RWPE2 (cell line): ENCODE measurements at places on chromosomes 5 and 9.

DNA sequence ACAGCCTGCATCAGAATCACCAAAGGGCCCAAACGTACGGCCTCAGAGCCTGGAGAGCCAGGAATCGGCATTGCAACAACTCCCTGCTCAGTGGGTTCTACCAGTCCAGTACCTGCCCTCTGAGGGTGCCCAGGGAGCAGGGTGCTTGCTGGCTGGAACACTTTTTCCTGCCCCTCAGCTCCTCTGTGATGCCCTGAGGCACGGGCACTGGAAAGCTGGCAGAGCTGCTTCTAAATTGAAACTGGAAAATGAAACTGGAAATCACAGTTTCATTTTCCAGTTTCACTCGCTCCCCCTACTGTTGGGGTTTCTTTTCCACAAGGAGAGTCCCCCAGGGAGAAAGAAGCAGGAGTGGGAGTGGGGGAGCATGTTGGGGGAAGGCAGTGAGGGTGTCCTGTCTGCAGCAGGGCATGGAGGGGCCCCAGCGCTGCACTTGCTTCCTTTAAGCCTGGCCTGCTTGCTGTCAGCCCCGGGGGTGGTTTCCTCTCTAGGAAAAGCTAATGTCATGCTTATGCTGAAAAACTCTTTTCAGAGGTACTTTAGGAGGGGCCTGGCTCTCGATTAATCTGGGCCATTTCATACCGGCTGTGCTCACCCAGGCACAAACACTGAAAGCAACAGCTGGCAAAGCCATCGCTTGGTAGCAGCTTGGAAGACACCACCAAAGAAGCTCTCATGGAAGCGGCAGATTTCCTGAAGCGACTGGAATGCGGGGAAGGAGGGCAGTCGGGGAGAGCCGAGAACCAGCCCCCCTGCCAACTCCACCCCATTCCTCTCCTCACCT is 26.2 kb downstream of the IRF1 start:
- H3K27ac ChIP-seq, result peak overlapping the region; percentile 58
- H3K36me3 ChIP-seq, result no peaks in the 10 kb centered on the region
- peaks cover 46% of the 10 kb centered on the region for H3K4me1 ChIP-seq
- no peak overlapping the region for H3K4me3 ChIP-seq
- no peaks in the 10 kb centered on the region for H3K27me3 ChIP-seq

DNA sequence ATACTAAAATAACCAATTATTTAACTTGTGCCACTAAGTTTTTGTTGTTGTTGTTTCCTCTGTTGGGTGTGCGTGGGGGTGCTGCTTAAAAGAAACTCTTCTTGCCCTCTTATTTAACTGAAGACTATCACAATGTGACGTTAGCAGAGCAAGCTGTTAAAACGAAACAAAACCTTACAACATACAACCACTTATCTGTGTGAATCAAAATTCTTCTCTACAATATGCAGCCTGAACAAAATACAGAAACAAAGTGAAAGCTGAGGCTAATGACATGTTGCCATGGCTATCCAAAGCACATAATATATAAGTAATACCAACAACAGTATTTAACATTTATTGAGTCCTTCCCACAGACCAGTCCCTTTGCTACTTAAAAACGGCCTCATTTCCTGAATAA is 291.0 kb downstream of the FBXL17 start:
- H3K4me1 ChIP-seq, result no peaks in the 10 kb centered on the region
- H3K4me3 ChIP-seq, result no peak overlapping the region
- DNase-seq, result no peak
- no peaks in the 10 kb centered on the region for H3K27me3 ChIP-seq
- no peaks in the 10 kb centered on the region for H3K36me3 ChIP-seq
- H3K27ac ChIP-seq, result no peak overlapping the region

- no peaks in the 10 kb centered on the region for H3K4me1 ChIP-seq
- no peaks in the 10 kb centered on the region for H3K36me3 ChIP-seq
- H3K27me3 ChIP-seq, result no peaks in the 10 kb centered on the region
- no peak overlapping the region for H3K27ac ChIP-seq
- H3K4me3 ChIP-seq, result no peak overlapping the region
Measured at GRCh38 chr9:88378317-88378716, 9.9 kb upstream of the SPIN1 start.

DNA sequence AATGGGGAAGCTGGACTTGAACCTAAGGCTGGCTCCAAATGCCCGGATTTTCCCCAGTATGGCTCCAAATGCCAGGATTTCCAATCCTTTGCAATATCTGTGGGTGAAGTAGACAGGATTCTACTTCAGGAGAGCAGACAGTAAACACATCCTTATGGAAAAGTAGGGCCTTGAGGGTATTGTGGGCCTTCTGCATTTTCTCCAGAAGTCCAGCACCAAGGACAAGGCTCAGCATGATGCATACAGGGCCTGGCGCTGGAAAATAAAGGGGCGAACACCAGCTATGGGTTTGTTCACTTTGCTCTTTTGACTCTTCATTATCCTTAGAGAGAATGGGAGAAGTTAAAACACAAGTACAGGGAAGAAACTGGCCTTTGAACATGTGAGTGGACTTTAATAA is 347.5 kb downstream of the SEMA5A start:
- DNase-seq, result no peak
- H3K27me3 ChIP-seq, result no peaks in the 10 kb centered on the region
- H3K4me1 ChIP-seq, result peaks cover 3% of the 10 kb centered on the region
- H3K27ac ChIP-seq, result no peak overlapping the region
- H3K36me3 ChIP-seq, result no peaks in the 10 kb centered on the region

DNA sequence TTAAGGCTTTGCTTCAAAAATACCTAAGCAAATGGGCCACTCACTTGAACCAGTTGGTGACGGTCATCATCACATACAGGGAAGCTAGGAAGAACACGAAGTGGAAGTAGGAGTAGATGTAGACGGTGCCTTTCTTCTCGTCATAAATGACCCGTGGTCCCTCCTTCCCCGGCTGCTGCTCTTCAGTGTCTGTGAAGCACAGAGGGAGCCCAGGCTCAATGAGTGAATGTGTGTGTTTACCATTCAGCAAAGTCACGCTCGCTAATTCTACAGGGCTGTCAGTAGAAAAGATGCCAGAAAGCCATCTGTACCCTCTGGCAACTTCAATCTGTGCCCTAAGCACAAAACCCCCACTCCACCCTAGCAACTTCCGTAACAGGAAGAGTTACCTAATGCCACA is 109.8 kb downstream of the SERINC5 start:
- no peak overlapping the region for H3K4me3 ChIP-seq
- H3K27me3 ChIP-seq, result no peaks in the 10 kb centered on the region
- no peaks in the 10 kb centered on the region for H3K36me3 ChIP-seq
- no peak overlapping the region for H3K27ac ChIP-seq
- DNase-seq, result no peak

GRCh38 chr9:121451586-121451985 is 48.1 kb downstream of the GGTA1 start:
- no peak overlapping the region for H3K4me3 ChIP-seq
- DNase-seq, result no peak
- no peak overlapping the region for H3K27ac ChIP-seq

GRCh38 chr5:131264451-131265099 is 722 bp downstream of the CDC42SE2 start:
- peak overlapping the region; percentile 71 for H3K27ac ChIP-seq
- H3K27me3 ChIP-seq, result no peaks in the 10 kb centered on the region
- H3K36me3 ChIP-seq, result no peaks in the 10 kb centered on the region
- H3K4me1 ChIP-seq, result peaks cover 36% of the 10 kb centered on the region
- H3K4me3 ChIP-seq, result peak overlapping the region; percentile 89

GRCh38 chr5:176743136-176743861 is 67.1 kb upstream of the UNC5A start:
- H3K4me3 ChIP-seq, result no peak overlapping the region
- H3K4me1 ChIP-seq, result no peaks in the 10 kb centered on the region
- no peak overlapping the region for H3K27ac ChIP-seq
- peaks cover 70% of the 10 kb centered on the region for H3K27me3 ChIP-seq
- peak; percentile 54 for DNase-seq

DNA sequence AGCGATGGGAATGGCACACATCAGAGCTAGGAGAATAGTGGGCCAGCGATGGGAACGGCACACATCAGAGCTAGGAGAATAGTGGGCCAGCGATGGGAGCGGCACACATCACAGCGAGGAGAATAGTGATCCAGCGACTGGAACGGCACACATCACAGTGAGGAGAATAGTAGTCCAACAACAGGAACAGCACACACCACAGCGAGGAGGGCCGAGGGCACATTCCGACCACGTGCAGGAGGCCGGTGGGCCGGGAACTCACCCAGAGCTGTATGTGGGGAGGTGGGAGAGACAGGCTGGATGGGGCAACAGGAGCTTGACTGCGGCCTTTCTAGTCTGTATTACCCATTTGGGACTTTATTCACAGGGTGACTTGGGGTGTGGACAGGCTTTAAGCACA is 271.1 kb upstream of the IRX4 start:
- H3K36me3 ChIP-seq, result no peaks in the 10 kb centered on the region
- no peaks in the 10 kb centered on the region for H3K27me3 ChIP-seq
- no peak overlapping the region for H3K27ac ChIP-seq
- peaks cover 11% of the 10 kb centered on the region for H3K4me1 ChIP-seq
- no peak overlapping the region for H3K4me3 ChIP-seq

GRCh38 chr5:60010328-60010727 is 116.8 kb upstream of the PDE4D start:
- no peaks in the 10 kb centered on the region for H3K36me3 ChIP-seq
- no peak overlapping the region for H3K27ac ChIP-seq
- no peak overlapping the region for H3K4me3 ChIP-seq

DNA sequence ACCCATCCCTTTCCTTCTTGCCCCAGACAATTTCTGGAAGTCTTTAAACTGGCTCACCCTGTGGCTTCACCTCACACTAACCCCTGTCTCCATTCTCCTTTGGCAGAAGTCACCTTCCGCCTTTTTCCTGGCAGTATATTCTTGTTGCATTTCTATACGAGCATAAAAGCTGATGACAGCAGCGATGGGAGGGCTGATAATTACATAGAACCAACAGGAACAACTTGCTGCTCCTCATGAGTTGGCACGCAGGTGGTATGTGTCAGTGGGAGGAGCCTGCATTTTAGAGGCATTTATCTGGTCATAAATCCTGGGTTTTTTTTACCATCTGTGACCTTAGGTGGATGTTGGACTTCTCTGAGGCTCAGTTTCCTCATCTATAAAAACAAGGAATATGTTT is 61.4 kb upstream of the CKMT2 start:
- H3K4me3 ChIP-seq, result no peak overlapping the region
- H3K36me3 ChIP-seq, result no peaks in the 10 kb centered on the region
- no peak for DNase-seq
- H3K4me1 ChIP-seq, result no peaks in the 10 kb centered on the region
- H3K27ac ChIP-seq, result no peak overlapping the region

DNA sequence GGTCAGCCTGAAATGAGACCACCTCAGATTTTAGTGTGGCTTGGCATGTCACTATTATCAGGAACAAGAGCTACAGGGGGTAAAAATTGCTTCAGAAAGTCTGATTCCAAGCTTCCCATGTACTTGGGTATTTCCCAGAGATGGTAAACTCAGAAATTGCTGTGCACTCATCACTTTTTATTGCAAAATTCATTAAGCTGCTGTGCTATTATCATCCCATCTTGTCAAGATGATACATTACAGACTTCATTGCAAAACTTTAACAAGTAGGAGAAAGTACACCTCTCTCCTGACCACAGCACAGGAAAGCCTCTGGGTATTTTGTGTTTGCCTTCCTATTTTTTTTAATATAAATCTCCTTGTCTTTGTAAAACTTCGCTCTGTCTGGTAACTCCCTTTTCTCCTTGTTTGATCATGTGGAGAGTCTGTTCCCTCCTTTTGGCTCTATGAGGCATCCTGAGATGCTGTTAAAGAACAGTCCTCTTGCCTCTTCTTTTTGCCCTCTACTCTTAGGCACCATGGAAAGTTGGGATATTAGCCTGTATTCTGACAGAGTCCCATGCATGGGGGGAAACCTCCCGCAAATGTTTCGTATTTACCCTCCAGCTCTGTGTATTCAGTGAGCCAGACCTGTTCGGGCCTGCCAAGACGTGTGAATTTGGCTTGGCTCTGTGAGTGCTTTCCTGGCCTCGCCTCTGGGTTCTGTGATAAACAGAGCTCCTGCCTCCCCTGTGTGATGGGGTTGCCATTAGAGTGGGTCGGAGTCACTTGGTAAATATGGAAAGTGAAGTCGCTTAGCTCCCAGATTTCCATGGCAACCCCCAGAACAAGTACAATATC is 260.7 kb downstream of the NR3C1 start:
- H3K36me3 ChIP-seq, result no peaks in the 10 kb centered on the region
- peaks cover 26% of the 10 kb centered on the region for H3K4me1 ChIP-seq
- H3K4me3 ChIP-seq, result no peak overlapping the region
- H3K27ac ChIP-seq, result peak overlapping the region; percentile 76
- peak; percentile 89 for DNase-seq
